Effector CD8-positive, alpha-beta T cell (primary cell): ENCODE measurements at places on chromosomes 6 and 20.
A peak's percentile ranks its signal among the peaks of the same experiment; 100 is the strongest.

- DNase-seq = peak; percentile 12
Measured at GRCh38 chr6:144343701-144344428, 58.7 kb downstream of the UTRN start.

- DNase-seq = no peak
Measured at GRCh38 chr6:43972179-43972912, 154.9 kb downstream of the MRPL14 start.

GRCh38 chr6:167731731-167732422, 94.8 kb upstream of the AFDN start:
- DNase-seq = no peak

DNA sequence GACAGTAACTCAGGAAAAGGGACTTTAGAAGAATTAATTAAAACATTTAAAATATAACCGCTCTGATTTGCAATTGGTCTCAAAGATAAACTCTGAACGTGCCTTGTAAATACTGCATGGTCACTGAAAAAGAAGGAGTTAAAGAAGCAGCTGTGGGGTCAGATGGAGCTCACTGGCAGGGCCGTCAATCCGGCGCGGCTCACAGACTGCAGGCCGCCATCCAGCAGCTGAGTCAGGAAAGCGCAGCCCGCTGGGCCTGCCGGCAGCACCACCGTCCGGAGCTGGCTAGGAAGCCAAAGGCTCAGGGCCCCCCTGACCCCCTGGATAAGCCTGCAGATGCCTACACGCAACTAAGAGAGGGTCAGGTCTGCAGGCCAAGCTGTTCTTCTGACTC, 54.2 kb upstream of the FRMD1 start:
- DNase-seq = no peak

GRCh38 chr6:33983721-33984465, 162.0 kb downstream of the GRM4 start:
- DNase-seq = no peak

DNA sequence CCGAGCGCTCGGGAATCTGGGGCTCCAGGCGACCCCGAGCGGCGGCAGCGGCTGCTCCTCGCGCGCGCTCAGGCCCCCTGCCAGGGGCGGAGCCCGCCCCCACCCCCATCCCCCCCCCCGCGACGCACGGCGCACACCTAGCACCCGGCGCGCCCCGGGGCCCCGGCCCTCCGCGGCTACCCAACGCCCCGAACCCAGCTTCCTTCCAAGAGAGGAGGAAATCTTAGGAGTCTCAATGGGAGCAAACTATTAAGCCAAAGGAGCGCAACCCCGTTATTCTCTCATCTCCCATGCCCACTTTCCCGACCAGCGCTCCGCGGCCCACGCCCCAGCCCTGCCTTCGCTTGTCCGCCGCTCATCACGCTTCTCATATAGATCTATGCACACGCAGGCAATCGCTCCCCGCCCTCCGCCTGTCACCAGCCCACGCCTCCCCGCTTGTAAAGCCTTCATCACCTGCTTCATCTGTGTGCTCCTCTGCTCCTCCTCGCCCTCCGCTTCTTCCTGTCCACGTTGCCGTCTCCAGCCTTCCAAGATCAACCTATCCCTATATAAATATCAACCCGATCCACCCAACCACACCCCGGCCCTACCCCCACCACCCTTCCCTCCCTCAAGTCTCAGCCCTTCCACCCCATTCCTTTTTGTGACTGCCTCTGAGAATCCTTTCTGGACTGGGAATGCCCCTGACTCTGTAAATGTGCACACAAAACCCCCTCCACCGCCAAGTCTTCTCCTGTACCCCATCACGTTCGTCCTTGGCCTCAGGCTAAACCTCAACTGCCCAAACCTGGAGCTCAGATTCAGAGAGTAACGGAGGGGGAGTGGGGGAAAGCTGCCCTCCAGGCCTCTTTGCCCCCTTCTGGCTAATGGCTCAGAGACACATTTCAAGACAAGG, at the start of gene DLK2:
TSS of gene DLK2 (minus strand) at position 18 of the 898 bp plus-strand sequence. CDS start 723 bp downstream, outside the sequence.
- peak; percentile 13 for DNase-seq

GRCh38 chr6:135186255-135186654, 5.1 kb downstream of the MYB start:
- no peak for DNase-seq

- no peak for DNase-seq
Measured at GRCh38 chr6:22848121-22848520, 278.8 kb downstream of the HDGFL1 start.

DNA sequence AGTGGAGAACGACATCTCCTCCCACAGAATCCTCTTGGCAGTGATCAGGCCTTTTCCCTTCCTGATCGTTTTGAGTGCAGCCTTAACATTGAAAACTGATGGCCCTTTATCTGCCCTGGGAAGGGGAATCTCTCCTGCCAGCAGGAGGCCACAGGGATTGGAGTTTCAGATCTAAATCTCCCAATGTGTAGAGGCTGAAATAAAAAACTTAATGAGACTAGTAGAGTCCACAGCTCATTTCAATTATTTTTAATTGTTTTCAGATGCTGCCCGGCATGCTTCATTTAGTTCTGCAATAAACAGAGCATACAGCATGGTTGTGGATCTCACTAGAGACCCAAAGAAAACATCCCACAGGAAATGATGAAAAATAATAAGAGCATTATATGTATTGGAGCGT, 662.2 kb upstream of the HS3ST5 start:
- DNase-seq = no peak

GRCh38 chr20:35206802-35207201, 19.7 kb upstream of the MMP24 start:
- no peak for DNase-seq

GRCh38 chr20:32585011-32585585, at the start of gene NOL4L:
TSS of gene NOL4L (minus strand) at chr20:32585333. CDS start at chr20:32584890, 443 bp downstream.
- no peak for DNase-seq

DNA sequence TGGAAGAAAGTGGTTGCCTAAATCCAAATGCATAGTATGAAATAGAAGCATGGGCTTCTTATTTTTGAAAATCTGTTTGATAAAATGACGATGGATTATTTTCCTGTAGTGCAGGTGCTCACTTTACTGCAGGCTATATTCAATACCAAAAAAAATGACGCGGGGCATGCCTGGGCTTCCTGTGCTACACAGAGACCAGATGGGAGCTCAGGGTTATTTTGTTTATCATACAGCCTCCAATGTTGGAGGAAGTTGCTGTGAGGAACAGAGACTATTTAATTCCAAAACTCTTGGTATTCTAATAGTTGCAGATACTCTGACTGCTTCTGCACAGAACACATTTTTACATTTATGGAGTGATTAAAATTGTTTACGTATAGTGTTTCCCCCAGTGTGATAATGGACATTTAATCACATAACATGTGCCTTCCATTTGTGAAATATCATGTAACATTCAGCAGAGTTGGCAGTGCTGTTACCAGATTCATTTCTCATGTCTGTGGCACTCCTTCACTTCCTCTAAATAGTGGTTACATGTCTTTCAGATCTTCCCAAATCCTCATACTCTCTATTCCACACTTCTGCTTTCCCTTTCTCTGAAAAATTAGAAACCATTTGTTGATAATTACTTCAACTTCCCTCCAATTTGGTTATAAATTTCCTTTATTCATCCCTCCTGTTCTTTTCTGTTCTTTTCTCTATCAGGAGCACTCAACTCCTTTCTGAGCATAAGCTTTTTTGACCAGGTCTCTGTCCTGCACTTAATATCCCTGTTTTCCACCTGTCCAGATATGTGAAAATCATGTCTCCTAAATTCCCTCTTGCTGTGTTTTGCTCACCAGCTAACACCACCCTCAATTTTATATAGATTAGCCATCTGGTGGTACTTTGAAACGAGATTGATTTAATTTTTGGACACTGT, 121.6 kb downstream of the ADGRB3 start:
- DNase-seq = no peak

DNA sequence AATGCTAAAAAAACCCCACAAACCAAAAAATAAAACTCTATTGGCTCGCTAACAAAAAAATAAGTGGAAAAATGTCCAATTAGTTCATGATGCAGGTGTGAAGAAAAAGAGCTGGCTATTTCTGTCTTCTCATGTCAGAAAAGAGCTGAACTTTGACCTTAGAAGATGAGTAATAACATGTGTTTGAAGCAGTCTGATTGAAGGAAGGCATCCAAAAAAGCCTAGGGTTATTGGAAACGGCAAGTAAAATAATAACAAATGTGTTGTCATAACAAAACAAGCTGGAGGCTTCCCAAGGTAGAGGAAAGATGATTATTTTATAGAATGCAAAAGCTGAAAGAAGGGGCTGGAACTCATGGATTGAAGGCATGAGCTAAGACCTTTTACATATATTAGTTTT, 94.4 kb upstream of the FAM184A start:
- no peak for DNase-seq

DNA sequence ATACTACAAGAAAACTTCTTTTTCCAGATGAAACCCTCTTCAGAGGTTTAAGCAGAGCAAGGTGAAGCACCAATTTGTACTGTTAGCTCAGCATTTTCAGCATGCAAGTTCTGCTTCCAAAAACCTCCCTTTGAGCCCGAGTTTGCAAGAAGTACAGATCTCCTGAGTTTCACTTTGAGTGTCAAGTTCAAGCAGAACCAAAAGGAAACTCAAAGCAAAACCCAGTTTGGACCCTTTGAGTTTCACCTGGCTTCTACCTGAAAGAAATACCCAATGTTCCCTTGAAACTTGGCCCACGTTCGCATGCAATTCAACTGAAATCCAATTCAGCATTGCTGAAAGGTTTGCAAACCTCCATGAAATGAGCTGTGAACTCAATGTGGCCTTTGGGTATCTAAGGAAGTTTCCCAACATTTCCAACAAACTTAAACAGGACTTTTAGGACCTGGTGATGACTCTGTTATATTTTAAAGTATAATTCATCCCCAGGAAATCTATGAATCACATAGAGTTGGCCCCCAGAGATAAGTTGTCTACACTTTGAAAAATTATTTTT, 62.9 kb upstream of the HBS1L start:
- DNase-seq = no peak

DNA sequence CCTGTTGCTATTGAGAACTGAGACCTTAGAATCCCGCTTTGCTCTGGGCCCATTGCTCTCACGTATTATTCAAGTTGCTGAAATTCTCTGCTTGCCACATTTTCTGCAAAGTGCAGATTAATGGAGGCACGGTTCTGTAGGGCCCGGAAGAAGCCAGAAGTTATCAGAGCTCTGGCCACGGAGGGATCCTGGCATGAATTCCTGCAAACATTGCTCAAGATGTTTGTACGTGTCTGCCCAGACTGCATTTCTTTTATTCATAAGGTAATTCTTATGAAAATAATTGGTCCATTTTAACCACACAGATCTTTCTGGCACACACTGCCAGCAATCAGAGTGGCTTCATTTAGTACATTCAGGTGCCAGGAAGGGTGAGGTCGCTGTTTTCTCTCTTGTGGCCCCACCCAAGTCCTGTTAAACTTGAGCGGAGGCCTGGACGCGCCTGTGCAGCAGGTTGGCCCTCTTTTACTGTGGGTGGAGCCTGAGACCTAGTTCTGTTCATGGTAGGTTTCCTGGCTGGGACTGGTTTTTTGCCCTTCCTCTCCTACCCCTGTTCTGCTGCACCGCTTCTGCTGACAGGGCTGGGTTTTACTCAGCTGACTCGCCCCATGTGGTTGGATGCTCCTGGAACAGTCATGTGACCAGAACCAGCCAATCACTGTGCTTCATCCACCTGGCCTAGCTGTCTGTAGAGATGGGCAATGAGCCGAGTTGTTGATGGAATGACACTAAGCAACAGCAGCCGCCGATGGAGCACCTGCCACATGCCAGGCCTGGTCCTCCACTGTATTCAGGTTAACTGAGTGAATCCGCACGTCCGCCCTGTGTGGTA, 230.2 kb downstream of the CDH4 start:
- no peak for DNase-seq

DNA sequence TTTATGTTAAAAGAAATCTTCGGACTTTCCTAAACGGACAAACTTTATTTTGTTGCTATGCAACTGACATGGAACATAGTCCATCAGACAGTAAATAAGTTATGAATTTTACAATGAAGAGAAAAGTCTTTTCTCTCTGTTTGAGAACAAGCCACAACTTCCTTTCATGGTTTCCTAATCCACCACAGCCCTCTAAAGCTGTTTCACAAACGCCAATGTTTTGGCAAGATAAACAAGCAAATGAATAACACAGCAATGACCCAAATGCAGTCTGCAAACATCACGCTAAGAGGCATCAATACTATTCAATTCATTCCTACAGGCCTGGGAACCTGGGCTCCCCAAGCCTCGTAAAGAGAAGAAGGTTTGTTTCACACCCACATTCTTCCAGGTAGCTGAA, 60.4 kb downstream of the HAO1 start:
- DNase-seq = no peak

- DNase-seq = no peak
Measured at GRCh38 chr20:50163570-50164317, 10.2 kb upstream of the PEDS1 start.

- DNase-seq = no peak
Measured at GRCh38 chr6:111808493-111808892, 64.8 kb downstream of the FYN start.

GRCh38 chr6:11798538-11798937, 19.9 kb upstream of the ADTRP start:
- DNase-seq = no peak

DNA sequence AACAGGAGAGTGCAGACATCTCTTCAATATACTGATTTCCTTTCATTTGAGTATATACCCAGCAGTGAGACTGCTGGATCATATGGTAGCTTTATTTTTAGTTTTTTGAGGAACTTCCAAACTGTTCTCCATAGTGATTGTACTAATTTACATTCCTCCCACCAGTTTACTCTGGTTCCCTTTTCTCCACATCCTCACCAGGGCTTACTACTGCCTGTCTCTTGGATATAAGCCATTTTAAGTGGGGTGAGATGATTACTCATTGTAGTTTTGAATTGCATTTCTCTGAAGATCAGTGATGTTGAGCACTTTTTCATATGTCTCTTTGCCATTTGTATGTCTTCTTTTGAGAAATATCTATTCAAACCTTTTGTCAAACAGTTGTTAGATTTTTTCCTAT, 64.9 kb upstream of the HMGCLL1 start:
- no peak for DNase-seq

GRCh38 chr20:37484331-37484730, 36.7 kb upstream of the NNAT start:
- no peak for DNase-seq

DNA sequence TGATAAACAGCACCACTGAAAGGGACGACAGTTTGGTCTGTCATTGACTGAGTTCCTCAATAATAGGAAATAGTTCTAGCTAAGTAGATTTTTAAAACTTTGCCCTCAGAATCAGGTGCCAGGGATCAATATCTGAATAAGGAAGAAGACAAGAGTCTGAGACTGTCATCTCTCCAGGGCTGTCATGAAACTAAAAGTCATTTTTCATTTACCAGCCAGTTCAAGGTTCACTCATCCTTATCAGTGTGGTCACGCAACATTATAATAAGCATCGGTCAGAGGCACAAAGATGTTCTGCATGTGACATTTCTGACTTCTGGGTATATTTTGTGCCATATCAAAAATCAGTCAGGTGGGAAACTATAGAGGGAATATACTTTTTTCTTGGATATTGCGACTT, 52.5 kb upstream of the E2F3 start:
- DNase-seq = no peak

DNA sequence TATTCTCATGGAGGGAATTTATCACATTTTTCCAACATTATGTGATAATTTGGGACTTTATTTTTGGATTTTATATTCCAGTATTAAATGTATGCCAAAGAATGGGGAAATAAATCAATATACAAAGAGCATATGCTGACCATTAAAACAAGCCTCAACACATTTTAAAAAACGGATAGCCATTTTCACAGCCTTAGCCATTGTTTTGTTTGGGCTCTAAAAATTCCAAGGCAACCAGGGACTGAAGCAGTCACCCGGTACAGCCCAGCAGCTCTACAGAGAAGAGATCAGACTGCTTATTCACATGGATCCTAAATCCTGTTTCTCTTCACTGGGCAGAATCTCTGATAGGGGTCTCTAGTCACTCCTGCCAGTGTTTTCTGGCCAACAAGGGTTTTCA, 150.2 kb upstream of the OGFRL1 start:
- DNase-seq = no peak
